ENCODE measurements at places on chromosomes 3 and 15.

DNA sequence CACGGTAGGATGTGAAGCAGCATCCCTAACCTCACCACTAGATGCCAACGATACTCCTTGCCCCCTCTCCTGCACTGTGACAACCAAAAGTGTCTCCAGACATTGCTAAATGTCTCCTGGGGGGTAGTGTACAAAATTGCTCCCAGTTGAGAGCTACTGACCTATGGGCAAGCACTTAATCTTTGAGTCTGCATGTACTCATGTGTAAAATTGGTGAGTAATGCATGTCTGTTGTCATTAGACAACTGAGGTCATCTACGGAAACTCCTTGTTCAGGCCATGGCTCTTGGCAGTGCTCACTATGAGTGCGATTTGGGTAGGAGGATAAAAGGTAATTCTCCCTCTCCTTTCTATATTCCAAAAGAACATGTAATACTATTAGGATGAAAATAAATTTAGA lies 29.2 kb downstream of the PDHB start:
- DNase-seq, result no peak

DNA sequence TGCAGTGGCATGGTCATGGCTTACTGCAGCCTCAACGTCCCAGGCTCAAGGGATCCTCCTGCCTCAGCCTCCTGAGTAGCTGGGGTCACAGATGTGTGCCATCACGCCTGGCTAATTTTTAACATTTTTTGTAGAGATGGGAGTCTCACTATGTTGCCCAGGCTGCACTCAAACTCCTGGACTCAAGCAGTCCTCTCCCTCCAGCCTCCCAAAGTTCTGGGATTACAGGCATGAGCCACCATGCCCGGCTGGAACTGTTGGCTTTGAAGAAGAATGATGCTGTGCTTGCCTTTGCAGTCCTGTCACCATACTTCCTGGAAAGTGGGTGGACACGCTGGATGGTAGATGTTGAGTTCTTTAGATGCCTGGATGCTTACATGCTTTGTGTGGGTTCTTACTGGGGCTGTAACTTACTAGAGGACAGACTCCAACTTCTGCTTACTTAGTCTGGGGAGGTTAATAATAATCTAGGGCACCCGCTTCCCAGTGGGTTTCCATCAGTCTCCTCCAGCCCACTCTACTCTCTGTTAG lies 36.7 kb downstream of the IGF1R start:
- DNase-seq, result no peak

DNA sequence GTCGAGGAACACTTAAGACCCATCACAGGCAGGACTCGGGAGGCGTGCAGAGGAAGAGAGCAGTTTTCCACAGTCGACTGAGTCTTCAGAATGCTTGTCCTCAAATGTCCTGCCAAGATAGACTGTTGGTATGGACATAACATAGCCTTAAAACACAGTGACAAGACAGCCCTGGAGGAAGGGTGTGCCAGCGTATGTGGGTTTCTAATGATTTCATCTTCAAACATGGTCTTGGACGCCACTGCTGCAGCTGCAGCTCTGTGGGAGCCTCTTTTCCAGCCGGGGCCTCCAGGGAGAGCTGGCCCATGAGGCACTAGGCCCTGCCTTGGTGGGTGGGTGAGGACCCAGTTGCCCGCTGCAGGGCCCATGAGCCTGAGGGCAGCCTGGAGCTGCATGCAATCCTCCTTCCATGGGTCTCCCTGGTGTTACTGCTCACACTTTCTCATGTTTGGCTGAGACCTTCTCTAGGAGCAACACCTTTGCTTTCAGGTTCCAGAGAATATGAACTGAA lies 198.6 kb downstream of the KLF13 start:
- DNase-seq, result no peak

- DNase-seq, result no peak
Measured at GRCh38 chr3:113698956-113699355, 2.5 kb upstream of the USF3 start.

- no peak for DNase-seq
Measured at GRCh38 chr3:58466899-58467563, 24.9 kb upstream of the KCTD6 start.

DNA sequence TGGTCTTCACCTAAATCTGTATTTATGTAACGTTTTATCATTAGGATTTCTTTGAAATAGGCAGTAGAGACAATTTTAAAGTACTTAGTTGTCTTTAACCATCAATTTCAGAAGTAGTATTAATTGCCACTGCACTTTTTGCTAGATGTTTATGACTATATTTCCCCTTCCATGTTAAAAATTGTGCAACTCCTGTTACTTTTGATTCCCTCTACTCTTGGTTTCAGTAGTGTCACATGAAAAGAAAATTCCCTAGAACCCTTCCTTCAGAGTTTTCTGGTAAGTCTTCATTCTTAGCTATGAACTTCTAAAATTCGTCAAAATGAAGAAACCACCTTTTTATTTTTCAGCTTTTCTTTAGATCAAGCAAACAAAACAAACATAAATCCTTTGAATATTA lies 7.1 kb downstream of the PIAS1 start:
- DNase-seq, result no peak

GRCh38 chr3:61876797-61877196 lies 315.4 kb downstream of the PTPRG start:
- DNase-seq, result no peak

DNA sequence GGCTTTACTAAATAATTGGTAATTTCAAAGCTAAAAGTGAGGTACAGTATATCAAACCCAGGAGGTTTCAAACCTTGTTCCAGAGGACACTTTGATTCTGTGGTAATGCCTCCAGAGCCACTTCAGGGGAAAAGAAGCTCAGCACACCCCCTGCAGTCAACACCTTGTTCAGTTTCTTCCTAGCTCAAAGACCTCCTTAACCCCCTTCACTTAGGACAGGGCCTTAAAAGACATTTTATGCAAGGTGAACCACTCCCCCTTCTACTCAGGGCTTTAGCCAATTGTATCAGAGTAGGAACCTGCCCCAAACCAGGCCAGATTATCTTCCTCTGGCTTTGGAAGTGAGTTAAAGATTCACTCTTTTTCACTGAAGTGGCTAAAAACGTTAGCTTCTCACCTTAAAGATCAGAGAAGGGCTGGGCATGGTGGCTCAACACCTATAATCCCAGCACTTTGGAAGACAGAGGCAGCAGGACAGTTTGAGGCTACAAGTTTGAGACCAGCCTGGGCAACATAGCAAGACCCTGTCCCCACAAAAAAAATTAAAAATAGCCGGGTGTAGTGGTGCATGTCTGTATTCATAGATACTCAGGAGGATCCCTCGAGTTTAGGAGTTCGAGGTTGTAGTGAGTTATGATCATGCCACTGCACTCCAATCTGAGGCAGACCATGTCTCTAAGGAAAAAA lies 3.4 kb downstream of the DENND6A start:
- DNase-seq, result no peak

GRCh38 chr3:50268703-50269451 lies at the start of gene SEMA3B:
SEMA3B (plus strand) TSS chr3:50269147; CDS start chr3:50269241, 94 bp downstream.
- DNase-seq, result no peak

DNA sequence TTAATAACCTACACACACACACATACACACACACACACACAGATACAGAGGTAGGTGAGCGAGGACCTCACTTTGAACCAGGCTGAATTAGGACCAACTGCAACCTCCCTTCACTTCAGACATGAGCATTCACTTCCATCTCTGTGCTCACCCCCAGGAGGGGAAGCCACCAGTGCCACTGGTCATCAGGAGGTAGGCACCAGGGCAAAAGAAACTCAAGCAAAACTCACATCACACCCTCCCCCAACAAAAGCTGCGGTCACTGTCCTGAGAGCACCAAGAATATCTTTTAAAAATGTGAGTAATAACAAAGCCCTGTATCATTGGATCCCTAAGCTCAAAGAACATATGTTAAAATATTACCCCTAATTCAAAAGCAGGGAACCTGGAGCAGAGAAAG lies 8.1 kb downstream of the FOXP1 start:
- no peak for DNase-seq

DNA sequence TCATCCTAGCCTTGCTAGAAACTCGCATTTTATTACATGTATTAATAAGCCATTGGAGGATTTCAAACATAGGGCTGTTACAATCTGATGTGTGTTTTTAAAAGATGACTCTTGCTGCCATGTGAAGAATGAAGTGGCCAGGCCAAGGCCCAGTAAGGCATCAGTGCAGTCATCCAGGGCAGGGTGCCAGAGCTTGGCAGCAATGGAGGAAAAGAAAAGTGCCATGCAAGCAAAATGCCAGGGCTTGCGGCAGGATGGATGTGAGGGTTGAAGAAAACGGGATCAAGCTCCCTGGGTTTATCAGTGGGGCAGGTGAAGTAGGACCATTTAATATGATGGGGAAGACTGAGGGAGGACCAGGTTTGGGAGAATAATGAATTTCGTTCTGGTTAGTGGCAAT lies 183.6 kb downstream of the MINAR1 start:
- DNase-seq, result no peak

GRCh38 chr15:99096894-99097426 lies 7.9 kb upstream of the SYNM start:
- DNase-seq, result no peak

GRCh38 chr3:127670761-127671522 lies 1.8 kb upstream of the ABTB1 start:
- DNase-seq, result no peak

GRCh38 chr15:91499774-91500383 lies 353.6 kb upstream of the SLCO3A1 start:
- DNase-seq, result no peak

DNA sequence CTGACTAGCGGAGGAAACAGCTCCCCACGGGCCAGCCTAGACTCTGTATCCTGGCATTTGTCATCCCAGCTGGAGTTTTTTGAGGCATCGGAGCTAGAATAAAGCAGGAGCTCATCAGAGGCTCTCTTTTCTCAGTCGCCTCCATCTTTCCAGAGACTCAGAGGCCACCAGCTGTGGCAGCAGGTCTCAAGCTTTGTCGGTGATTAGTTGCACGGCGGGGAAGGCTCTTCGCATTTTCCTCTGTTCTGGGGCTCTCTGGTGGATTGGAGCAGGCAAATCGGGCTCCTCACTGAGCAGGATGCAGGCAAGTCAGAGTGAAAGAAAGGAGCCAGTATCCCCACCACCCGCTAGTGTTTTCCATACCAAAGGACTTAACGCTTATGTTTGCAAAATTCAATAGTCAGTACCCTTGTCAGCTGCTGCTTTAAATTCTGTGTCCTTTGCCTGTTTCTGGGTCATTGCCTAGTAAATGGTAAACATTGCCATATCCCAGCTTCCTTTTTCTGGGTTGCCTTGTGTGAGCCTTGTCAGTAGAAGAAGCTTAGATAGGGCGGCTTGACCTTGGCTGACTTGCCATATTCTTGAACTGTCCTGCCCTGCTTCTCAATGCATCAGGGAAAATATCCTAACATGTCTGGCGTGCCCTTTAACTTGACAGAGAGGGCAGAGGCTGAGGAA lies 127.1 kb downstream of the PTPRG start:
- DNase-seq, result no peak

DNA sequence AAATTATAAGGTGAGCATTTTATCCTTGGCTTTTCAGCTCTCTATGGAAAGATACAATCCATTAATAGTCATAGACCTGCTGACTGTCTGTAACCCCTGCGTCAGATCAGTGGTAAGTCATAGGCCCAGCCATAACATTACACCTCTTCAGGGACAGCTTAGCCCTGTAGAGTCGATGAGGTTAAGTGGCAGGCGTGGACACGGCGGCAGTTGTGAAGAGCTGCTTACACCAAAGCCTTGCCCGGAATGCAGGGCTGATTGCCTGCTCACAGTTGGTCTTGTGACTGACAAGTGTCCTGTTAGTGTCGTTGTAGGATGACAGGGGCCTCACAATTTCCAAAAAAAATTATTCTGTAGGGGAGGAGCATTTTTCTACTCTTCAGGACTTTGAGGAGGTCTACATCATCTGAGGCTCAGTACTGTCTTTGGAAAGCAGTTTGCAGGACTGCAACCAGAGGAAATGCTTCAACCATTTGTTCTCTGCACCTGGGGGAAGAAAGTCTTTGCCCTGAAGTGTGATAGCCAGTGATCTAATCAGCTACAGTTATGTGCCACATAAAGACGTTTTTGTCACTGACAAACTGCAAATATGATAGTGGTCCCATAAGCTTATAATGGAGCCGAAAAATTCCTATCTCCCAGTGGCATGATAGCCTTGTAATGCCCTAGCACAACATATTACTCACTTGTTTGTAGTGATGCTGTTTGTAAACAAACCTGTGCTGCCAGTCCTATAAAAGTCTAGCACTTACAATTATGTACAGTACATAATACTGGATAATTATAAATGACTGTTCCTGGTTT lies 14.9 kb upstream of the SELENOT start:
- no peak for DNase-seq

- no peak for DNase-seq
Measured at GRCh38 chr3:112774293-112774926, 72.3 kb downstream of the CD200R1L start.

DNA sequence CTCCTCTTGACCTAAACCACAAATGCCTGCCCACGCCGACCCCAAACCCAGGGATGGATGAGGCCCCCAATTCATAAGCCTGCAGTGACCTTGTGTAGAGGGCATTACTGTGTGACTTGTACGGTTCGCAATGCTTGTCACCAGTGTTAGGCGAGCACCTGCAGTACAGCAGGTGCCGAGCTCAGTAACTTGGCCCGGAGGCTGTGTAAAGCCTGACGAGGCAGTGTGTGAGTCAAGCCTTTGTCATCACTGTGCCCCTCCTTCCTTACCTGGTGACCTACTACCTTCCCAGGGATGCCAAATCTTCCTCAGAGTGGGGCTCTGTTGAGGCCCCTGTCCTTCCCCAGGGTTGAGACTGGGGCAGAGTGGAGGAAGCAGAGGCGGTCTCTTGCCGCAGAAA lies 37.2 kb upstream of the TMEM115 start:
- DNase-seq, result no peak

DNA sequence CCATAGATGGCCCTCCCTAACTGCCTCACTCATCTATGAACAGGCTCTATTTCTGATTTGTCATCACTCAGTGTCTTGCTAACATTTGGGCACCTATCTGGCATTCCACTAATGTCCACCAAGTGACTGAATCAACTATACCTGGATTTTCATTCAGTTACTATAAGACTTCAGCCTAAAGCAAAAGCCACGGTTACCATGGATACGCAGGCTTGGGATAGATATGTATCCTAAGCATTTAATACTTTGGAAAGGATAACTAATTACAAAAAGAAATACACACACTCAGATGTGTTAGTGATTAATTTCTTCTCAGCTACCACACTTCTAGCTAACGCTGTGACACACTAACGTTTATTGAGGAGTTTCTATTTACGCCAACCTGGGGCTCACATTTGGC lies 899.5 kb upstream of the CFAP20DC start:
- DNase-seq, result no peak

DNA sequence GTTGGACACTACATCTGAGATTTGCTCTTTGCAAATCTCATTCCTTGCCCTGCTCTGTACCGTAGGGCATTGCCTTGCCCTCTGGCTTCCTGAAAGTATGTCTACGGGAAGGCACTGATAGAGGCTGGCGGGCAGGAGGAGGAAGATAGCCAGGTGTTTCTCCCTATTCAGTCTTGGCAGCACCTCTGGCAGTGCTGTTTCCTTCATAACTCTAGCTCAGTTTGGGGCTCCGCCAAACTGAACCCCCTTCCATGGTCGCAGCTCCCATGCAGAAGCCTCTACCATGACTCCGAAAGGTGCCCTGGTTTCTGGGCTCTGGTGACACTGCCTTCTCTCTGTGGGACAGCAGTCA lies 122.3 kb upstream of the PRR20G start:
- DNase-seq, result no peak

Measured in activated CD4-positive, alpha-beta T cell treated with anti-CD3 and anti-CD28 coated beads, Interleukin-2, amount 50 U/mL, for 16 hours (primary cell).